Stimulated activated naive CD4-positive, alpha-beta T cell (primary cell): ENCODE measurements at places on chromosomes 4 and X.

DNA sequence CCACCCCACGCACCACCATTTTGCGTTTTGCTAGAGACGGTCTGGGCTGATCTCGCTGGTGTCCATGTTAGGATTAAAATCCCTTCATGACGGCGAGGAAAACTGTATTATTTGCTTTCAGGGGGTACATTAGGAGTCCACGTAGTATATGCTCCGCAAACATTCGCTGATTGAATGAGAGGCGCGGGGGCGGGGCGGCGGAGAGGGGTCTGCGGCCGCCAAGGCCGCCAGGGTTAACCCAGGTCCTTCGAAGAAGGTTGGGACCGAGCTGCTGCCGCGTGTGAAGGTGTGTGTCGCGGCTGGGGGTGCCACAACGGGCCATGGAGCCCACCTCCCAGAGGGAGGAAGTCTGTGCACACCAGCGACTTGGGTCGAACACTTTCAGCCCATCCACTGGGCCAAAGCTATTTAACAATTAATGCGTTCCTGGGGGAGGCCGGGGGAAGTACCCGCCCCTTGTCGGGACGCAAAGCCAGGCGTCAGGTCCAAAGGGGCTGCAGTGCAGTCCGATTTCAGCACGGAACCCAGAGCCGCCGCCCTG, 6.4 kb upstream of the PITX2 start:
- DNase-seq = no peak

DNA sequence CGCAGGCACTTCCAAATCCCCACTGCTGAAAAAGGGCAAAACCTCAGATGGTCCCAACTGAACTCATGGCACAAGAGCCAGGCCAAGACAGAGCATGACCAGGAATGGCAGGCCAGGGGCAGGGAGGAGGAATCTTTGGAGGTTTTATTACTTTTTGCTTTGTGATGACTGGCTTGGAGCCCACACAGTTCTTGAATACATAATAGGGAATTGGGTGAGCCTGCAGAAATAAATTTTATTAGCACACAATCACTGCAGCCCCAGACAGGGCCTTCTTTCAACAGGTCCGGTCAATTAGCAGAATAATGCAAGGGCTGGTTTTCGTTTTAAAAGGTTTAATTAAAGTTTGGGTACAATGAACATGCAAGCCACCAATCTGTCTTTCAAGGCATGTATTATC, 23.4 kb upstream of the MAMLD1 start:
- no peak for DNase-seq

DNA sequence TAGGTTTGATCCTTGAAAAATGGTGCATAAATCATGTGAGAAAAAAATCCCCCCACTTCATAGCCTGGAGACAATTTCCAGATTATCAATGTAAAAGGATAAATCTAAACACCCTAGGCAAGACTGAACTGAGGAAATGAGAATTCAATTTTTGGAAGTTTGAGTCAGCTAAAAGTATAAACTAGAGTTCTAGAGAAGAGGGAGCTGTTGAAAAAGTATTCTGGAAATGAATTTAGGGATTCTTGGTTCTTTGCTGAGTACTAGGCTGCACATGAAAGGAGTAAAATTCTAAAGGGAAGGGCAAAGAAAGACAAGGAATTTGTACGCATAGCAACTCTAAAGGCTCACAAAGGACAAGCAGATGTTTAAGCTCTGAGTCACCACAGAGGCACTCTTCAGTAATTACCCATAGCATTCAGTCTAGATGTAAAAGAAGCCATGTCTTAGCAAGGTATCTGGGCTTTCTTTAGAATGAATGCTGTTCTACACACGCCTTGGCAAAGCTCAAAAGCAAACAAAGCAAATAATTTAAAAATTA, 896.5 kb downstream of the PDHA2 start:
- DNase-seq = no peak

GRCh38 chr4:119785963-119786362, 157.4 kb upstream of the PDE5A start:
- no peak for DNase-seq

GRCh38 chr4:143185253-143186107, 763 bp downstream of the USP38 start:
- DNase-seq = no peak

GRCh38 chr4:72805284-72805683, 236.3 kb upstream of the ADAMTS3 start:
- DNase-seq = no peak

- DNase-seq = no peak
Measured at GRCh38 chr4:69078852-69079251, 17.4 kb upstream of the UGT2B7 start.

GRCh38 chrX:826448-826847, 195.9 kb downstream of the SHOX start:
- no peak for DNase-seq

DNA sequence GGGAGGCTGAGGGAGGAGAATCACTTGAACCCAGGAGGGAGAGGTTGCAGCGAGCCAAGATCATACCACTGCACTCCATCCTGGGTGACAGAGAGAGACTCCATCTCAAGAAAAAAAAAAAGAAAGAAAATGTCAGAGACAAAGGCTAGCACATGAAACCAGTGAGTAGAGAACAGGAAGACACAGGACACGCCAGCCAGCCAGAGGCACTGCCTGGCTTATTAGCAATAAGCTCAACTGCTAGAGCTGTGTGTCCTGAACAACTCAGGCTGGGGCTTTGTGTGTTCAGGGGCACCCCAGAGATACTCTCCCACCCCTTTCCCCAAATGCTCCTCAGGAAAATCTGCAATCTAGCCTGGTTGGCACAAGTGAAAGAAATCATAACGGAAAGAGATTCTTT, 60.0 kb downstream of the RHOH start:
- no peak for DNase-seq

DNA sequence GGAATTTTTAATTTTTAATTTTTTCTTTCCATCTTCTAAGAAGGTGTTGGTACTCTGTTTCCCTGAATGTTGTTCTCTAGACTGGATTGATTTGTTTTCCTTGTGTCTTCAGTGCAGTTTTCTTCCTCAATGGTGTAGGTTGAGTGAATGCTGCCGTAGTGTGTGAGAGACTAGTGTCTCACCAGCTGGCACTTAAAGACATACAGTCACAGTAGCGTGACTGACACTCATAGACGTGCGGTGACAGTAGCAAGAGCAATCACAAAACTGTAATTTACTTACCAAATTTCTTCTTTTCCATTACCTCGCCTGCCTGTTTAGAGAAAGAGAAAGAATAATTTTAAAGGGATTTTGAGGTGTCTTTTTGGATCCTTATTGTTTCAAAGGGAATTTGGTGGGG, 21.4 kb upstream of the PGM2 start:
- DNase-seq = no peak

- DNase-seq = no peak
Measured at GRCh38 chrX:110341189-110342035, 17.2 kb upstream of the RTL9 start.

DNA sequence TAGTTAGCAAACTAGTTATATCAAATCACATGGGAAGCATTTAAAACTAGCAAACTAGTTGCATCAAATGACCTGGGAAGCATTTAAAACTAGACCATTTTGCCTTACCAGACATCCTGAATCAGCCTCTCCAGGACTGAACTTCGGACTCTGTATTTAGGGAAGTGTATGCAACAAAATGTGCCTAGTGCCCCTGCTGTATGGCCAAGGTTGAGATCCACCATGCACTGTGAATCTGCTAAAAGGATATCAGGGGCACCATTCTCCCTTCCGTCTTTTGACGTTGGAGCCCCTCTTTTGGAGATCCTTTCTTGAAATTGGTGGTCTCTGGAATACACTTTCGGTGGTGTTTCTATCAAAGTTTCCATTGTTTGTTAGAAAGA, 49.5 kb downstream of the CCNI start:
- DNase-seq = no peak

- no peak for DNase-seq
Measured at GRCh38 chr4:176377780-176378179, 58.0 kb downstream of the SPCS3 start.

- no peak for DNase-seq
Measured at GRCh38 chrX:115378471-115378870, 89.0 kb downstream of the LUZP4 start.

- peak; percentile 12 for DNase-seq
Measured at GRCh38 chrX:40579900-40580536, 752 bp upstream of the ATP6AP2 start.

DNA sequence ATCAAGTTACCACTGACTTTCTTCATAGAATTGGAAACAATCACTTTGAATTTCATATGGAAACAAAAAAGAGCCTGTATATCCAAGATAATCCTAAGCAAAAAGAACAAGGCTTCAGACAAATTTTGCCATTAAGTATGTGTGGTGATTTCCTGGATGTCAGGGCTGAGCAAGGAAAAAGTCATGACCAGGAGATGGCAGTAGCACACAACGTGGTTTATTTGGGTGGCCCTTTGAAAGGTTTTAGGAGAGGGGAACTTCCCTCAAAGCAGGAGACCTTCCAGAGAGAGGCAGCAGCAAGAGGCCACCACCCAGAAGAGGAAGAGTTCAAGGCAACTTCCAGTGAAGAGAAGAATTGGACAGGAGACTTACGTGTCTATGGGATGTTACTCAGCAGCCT, 18.1 kb upstream of the ZXDB start:
- DNase-seq = no peak

DNA sequence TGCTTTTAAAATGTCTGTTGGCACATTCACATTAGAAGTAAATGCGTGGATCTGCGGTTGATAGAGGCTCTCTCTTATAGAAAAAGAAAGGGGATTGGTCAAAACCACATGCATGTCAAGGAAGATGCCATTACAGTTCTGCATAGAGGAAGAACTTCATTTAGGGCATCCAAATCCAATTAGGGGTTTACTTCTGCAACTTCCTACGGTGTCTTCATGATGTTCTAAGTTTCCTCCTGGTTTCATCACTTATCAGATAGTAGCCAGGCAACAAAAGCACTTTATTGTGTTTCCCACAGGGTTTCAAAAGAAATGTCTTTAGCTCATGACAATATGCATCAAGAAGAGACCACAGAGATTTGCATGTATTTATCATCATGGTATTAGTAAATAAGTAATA, 136.0 kb upstream of the HPGD start:
- DNase-seq = no peak

GRCh38 chrX:49243166-49243565, 7.9 kb downstream of the CCDC22 start:
- DNase-seq = no peak

DNA sequence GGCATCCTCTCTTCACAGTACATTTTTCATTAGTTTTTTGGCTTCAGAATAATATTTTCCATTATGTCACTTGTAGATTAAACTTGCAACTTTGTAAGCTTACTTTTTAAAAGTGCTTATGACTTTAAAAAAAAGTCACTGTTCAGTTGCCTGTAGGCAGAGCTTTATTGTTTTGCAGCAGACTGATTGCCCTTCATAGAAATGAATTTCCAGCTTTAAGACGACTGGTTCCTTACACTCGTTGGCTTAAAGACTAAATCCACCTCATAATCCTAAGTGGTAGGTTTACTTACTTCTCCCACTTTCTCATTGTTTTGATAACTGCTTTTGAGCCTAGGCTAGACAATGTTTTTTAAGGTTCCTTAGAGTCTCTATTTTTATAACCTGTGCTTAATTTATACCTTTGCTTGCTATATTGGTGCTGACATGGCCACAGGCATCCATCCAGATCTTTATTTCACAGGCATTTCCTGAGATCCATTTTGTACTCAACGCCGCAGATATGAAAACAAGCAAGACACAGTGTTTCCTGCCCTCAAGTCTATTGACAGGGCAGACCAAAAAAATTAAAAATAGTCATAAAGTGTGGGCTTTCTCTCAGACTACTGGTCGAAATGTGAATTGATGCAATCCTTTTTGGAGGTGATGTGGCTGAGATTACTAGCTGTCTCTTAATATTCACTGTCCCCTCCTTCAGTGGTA, 12.6 kb upstream of the IL13RA2 start:
- DNase-seq = no peak

GRCh38 chr4:53579826-53580225, 11.5 kb downstream of the LNX1 start:
- DNase-seq = no peak

DNA sequence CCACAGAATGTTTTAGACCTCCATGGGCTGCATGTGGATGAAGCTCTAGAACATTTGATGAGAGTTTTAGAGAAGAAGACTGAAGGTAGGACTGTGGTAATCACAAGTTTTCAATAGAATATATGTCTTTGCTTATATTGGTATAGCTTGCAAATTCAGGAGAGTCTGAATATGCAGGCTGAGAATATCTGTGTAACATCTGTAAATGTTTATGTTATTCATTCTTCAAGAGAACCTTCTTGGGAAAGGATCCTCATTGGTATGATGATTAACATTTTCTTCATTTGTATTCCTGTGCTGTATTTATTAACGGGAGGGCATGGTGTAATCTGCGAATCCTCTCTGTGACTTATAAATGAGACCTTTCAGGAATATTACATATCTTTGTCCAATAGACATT, 52.1 kb upstream of the RHOH start:
- no peak for DNase-seq

DNA sequence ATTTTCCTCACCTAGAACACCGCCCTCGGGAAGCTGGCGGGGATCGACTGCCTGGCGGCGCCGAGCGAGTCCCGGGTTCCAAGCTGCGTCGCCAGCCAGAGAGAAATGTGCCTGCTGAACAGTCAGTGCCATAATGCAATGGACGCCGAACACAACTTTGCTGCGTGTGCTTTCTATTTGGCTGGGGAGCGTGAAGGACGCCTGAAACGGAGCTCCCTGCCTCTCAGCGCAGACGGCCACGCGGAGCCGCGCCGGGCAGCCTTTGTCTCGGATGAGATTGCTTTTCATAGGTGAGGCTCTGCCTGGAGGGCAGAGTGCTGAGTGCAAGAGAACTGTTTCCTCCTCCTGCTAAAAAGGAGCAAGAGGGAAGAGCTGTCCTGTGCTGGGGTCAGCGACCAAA, 107.7 kb upstream of the BCOR start:
- no peak for DNase-seq

- no peak for DNase-seq
Measured at GRCh38 chrX:22110729-22111494, 78.8 kb downstream of the PHEX start.

GRCh38 chrX:129360175-129360574, 163.1 kb downstream of the SMARCA1 start:
- no peak for DNase-seq

DNA sequence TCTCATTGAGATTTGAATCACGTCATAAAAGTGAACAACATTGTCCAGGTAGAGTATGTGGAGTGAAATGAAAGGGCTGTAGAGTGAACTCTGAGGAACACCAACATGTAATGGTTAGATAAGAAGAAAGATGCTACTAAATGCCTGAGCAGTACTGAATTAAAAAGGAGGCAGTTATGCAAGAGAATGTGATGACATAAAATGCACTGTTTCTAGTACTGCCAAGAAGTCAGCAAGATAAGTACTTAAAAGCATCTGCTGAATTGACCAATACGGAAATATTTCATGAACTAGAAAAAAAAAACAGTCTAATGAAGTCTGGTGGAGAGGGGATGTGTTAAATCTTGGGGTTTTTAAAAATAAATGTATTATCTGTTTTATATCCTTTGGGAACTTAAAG, 583.8 kb upstream of the GALNT7 start:
- DNase-seq = no peak

GRCh38 chrX:139803224-139803623, 95.3 kb upstream of the MCF2 start:
- no peak for DNase-seq

DNA sequence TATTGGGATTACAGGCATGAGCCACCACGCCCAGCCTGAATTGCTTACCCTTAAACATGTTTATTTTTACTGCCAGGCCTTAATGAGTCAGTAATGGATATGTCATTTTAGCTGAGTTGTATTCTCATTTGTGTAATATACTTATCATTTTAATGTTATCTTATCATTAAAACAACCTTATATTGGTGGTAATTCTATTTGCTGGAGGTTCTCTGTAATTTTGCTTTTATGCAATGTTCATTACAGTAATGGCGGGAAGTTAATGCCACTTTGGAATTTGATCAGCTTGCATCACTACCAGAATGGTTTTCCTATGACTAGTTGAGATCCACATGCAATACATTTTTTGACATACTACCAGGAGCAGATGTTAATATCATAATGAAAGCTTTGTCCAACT, 6.3 kb upstream of the PGAM4 start:
- no peak for DNase-seq
